ENCODE measurements at places on chromosomes 2 and 18.
A peak's percentile ranks its signal among the peaks of the same experiment; 100 is the strongest.

- no peak for DNase-seq
Measured at GRCh38 chr2:64652231-64653108, 1.2 kb downstream of the SERTAD2 start.

DNA sequence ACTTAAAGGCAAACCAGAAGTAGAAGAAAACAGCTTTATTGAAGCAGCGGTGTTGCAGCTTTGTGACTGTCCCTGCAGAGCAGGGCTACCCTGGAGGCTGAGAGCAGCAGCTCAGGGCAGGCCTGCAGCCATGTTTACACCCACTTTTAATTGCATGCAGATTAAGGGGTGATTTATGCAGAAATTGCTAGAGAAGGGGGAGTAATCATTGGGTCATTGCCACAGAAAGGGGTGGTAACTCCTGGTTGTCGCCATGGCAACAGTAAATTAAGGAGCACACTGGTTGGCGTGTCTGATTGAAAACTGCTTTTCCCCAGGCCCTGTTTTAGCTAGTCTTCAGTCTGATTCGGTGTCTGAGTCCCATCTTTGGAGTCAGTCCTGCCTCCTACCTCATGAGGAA lies 195.4 kb upstream of the HDAC4 start:
- DNase-seq: no peak

- no peak for DNase-seq
Measured at GRCh38 chr2:111135910-111136297, 15.2 kb downstream of the BCL2L11 start.

GRCh38 chr2:111662771-111663470 lies 221.1 kb downstream of the ANAPC1 start:
- no peak for DNase-seq

DNA sequence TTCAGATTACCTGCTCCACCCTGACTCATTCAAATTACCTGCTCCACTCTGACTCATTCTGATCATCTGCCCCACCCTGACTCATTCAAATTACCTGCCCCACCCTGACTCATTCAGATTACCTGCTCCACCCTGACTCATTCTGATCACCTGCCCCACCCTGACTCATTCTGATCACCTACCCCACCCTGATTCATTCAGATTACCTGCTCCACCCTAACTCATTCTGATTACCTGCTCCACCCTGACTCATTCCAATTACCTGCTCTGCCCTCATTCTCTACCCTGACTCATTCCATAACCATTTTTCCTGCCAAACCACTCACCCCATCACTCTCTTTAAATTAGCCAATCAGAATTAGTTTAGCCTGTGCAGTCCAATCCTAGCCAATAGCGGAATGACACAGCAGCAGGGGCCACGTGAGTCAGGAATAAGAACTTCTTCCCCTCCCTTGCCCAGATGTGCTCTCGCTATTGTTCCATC lies 26.2 kb downstream of the CFAP53 start:
- no peak for DNase-seq

GRCh38 chr2:124778076-124778475 lies 753.0 kb downstream of the CNTNAP5 start:
- no peak for DNase-seq

DNA sequence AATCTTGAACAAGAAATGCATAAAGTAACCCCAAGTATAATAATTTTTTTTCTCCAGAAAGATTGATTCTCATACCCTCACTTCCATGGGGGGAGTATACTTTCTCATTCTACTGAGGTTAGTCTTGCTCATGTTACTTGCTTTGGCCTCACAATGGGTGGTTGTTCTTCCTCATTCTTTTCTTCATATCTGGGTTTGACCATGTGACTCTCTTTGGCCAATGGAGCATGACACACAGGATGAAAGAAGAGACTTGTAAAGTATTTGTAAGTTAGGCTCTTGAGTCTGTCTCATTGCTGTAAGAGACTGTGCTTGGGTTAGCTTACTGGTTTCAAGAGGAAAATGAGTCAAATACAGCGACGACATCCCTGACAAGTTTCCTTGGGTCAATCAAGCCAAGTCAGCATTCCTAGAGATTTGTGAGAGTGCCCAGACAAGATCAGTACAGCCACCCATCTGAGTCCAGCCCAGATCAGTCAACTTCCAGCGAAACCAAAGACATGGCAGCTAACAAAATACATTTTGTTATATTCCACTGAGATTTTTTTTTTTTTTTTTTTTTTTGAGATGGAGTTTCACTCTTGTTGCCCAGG lies 970.2 kb downstream of the BCL11A start:
- DNase-seq: no peak

- DNase-seq: no peak
Measured at GRCh38 chr2:234330902-234331301, 166.0 kb downstream of the ARL4C start.

GRCh38 chr2:137250401-137250800 lies 485.1 kb downstream of the THSD7B start:
- no peak for DNase-seq

DNA sequence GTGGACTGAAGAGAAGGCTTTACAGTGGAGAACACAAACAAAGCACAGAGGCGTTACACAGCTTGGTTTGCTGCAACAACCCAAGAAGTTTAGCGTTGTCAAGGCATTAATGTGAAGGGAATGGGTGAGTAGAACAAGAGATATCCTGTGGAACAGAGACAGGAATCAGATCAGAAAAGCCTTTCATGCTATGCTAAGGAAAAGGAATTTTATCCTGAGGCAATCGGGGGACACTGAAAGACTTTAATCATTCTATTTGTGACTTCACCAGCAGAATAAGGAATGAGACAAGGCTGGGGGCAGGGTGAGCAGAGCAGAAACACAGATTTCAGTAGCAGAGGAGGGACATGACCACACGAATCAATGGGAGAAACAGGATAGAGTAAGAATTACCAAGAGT lies 600.7 kb downstream of the IRS1 start:
- no peak for DNase-seq

- DNase-seq: peak; percentile 40
Measured at GRCh38 chr18:47748847-47749599, 181.4 kb downstream of the SMAD2 start.

DNA sequence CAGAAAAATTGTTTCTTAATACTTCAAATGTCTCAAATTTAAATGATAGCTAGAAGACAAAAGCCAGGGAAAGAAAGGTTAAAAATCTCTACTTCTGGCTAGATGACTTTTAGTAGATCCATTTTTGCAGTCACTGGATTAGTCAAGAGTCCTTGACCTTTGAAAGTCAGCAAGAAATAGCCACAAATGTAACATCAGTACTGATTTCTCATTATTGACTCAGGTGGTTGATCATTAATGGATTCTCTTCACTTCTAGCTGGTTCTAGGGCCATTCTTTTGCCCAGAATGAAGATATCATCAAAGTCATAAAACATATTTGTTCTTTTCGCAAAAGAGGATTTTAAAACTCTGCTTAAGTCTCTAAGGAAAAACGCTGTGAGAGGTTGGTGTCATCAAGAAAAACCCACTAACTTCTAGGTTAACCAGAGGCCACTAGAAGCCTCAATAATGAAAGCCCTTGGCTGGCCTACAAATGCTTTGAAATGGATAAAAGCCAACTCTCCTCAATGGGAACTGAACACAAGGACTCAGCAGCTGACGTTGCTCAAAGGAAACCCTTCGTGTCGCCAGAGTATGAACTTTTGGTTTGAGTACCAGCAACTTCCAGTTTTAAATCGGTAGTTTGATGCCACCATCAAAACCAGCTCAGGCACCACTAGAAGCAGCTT lies 66.3 kb downstream of the IRS1 start:
- DNase-seq: no peak

DNA sequence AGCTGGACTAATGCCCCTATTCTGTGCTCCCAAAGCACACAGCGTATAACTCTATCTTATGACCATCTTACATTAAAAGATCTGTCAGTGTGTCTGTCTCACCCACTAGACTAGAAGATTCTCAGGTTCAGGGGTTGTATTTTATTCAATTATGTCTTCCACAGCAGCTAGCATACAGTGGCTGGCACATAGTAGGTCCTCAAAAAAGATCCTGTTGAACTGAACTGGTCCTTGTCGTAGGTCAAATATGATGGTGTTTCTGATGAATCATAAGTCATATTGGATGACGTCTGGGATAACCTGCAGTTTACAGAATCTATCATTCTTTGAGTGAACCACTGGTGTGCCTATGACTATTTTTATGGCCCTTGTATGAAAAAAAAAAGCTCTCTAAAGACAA lies 11.3 kb upstream of the TTC39C start:
- DNase-seq: no peak

DNA sequence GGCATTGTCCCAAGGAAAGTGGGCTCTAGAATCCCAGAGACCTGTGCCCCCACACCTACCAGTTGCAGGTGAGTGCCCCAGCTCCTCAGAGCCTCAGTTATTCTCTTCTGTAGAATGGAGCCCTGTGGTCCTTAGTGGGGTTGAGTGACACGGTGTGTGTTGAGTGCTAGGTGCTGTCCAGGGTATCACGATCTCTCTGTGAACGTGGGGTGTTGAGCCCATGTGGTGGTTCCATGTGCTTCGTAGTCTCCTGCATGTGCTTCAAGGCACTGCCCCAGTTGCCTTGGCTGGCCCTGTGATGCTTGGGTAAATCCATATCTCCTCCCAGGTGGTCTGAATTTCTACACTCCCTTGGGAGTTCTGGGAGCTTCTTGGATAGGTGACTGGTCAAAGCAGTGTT lies 54.9 kb downstream of the SH3RF3 start:
- DNase-seq: no peak

DNA sequence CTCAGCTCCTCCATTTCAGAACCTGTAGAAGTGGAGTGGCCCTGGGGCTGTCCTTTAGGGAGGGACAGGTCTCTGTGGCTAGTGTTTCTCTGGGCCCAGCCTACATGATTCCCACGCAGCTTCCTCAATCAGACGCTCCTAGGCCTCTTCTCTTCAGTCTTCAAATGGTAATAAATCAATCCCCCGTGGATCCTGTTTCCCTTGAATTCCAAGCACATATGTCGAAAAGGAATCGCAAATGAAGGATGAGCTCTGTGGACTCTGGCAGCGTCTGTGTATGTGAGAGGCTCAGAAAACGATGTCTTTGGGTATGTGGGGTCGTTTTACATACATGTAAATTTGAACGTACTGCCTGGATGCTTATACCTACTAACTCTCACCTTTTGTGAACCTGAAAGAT lies 98.5 kb upstream of the ST8SIA3 start:
- no peak for DNase-seq

DNA sequence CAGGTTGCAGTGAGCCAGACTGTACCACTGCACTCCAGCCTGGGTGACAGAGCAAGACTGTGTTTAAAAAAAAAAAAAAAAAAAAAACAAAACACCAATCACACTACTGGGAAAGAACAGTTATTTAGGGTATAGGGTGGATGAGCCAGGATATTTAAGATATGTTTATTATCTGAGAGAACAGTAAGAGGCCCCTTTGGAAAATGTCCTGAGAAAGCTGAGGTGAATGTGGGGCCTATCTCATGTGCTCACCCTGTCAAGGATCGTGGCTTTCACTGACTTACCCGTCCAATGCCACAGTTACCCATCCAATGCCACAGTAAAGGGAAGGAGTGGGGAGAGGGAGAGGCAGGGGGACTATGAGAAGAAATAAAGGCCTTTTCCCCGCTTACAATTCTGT lies 19.9 kb upstream of the ENOSF1 start:
- DNase-seq: no peak

- no peak for DNase-seq
Measured at GRCh38 chr18:48162956-48163737, 232.7 kb upstream of the SMAD2 start.

GRCh38 chr2:236078297-236079255 lies 89.6 kb downstream of the GBX2 start:
- no peak for DNase-seq

- no peak for DNase-seq
Measured at GRCh38 chr2:63643486-63643885, 54.7 kb downstream of the MDH1 start.

Measured in stimulated activated CD8-positive, alpha-beta memory T cell treated with anti-CD3 and anti-CD28 coated beads, Interleukin-7, amount 100 ng/mL, for 4 hours (primary cell).